ENCODE measurements at places on chromosomes 6 and 20.

- no peak for DNase-seq
Measured at GRCh38 chr6:53446151-53446550, 97.4 kb upstream of the ELOVL5 start.

DNA sequence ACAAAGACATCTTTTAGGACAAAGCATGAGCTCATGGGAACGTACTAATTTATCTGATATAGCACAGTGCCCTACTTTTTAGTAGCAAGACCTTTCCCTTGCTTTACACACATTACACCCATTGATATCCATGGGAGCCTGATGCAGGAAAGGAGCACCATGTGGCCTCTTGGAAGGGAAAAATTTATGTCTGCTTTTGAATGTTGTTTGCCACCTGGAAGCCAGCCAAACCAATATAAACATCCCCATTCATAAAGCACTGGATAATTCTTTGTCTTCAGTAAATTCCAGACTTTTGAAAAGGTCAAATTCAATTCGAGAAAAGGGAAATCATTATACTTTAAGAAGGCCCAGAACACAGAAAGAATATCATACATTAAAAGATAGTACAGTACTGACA, 152.3 kb upstream of the BEND6 start:
- no peak for DNase-seq

GRCh38 chr20:54172856-54173652, 732 bp downstream of the CYP24A1 start:
- DNase-seq: no peak

DNA sequence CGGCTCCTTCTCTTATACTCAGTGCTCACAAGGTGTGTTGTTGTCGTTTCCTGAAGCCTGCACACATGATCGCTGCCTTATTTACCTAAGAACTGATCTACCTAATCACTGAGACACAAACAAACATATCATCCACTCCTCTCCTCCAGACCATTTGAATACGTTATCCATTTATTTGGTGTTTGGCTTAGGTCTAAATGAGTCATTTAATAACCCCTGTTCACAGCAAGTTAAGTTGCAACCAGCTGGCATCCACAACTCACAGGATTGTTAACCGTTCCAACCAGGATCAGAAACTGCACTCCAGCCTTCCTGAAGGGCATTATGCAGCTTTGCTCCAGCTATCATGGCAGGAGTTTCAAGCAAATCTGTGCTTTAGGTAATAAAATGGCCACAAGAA, 511.1 kb upstream of the MAP3K7 start:
- no peak for DNase-seq

GRCh38 chr20:40080041-40080652, 608.9 kb downstream of the MAFB start:
- DNase-seq: no peak

- no peak for DNase-seq
Measured at GRCh38 chr20:31630187-31630790, 7.4 kb upstream of the COX4I2 start.

DNA sequence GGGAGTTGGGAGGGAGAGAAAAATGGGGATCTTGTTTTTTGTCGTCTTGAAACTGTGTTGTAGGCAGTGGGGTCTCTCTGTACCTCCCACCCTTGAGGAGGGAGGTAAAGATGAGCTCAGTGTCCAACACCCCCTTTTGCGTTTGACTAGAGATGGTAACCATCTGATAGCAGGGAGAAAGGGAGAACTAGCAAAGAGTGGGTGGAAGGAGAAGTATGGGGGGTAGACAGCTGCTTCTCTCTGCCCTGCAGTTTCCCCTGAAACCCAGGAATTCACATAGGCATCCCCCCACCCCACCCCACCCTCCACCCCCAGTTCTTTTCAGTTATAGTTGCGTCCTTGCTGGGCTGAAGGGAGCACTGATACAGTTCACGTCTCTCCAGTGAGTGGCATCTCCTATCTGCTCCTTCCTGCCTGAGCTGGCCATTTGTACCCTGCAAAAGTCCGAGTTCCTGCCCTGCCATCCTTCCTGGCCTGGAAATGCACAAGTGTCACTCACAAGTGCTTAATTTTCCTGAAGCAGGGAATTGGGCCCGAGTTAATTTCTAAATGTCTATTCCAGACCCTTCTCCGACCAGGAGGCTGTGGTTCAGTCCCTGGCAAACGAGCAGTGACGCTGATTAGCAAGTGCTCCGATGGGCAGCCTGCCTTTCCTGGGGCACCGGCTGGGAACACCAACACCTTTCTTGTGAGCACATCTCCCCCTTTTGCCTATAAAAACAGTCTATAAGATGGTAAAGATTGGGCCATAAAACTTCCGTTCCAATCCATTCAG, 1.5 kb downstream of the SIRPA start:
- DNase-seq: no peak

GRCh38 chr20:57779401-57780003, 69.7 kb upstream of the PMEPA1 start:
- no peak for DNase-seq

DNA sequence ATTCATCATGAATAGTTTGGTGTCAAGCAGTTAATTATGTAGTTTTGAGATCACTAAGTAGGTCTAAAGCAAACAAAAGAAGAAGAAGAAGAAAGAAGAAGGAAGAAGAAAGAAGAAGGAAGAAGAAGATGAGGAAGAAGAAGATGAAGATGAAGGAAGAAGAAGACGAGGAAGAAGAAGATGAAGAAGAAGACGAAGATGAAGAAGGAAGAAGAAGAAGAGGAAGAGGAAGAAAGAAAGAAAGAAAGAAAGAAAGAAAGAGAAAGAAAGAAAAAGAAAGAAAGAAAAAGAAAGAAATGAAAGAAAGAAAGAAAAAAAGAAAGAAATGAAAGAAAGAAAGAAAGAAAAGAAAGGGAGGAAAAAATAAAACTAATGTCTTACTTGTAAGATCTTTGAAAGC, 9.2 kb downstream of the TMC2 start:
- no peak for DNase-seq

DNA sequence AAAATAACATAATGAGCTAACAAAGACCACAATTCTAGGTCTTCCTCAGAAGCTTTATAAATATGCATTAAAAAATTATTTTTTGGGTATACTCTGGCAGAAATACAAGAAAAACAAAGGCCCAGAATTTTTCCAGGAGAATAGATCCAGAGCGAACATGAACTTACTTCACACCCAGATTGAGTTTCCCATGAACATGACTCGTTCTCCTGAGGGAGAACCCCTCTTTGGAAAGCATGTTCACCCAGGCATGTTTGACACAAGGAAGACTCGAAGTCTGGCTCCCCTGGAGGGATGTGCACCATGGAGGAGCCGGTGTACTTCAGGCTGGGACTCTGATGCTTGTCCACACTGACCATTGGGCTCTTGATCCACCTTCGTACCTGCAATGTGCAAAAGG, 56.1 kb downstream of the SGK1 start:
- DNase-seq: no peak

GRCh38 chr6:127118298-127119101, at the start of gene RSPO3:
Gene RSPO3 (plus strand): TSS chr6:127118671. CDS start chr6:127119193, 522 bp downstream.
- DNase-seq: no peak

DNA sequence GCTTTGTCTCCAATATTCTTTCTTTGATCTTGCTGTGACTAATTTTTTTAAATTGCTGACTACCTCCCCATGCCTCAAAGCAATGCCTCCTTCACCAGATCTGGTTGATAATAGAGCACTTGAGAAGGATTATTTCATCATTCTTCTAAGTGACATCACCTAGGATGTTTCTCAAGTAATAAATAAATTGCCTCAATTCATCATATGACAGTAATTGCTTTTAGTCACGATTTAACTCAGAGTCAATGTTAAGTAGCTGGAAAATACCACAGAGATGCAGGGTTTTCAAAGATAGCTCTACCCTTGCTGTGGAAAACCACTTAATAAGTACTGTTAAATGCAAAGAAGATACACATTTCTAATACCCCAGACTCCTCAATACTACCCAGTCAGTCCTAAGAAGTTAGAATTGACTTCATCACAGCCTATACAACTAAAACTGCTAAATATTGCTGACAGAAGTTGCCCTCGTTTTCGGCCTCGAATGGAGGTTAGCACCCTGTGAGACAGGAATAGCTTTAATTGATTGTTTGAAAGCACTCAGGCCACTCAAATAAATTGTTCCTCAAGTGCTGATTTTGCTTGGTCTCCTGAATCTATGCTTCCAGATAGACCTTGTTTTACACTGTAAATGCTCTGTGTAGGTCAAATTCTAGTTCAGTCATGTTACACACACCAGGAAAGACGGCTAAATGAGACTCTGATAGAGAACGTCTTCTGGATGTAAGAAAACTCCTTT, 640.6 kb upstream of the CHD6 start:
- DNase-seq: no peak

GRCh38 chr6:32692019-32692418, 25.6 kb upstream of the HLA-DQB1 start:
- DNase-seq: no peak

DNA sequence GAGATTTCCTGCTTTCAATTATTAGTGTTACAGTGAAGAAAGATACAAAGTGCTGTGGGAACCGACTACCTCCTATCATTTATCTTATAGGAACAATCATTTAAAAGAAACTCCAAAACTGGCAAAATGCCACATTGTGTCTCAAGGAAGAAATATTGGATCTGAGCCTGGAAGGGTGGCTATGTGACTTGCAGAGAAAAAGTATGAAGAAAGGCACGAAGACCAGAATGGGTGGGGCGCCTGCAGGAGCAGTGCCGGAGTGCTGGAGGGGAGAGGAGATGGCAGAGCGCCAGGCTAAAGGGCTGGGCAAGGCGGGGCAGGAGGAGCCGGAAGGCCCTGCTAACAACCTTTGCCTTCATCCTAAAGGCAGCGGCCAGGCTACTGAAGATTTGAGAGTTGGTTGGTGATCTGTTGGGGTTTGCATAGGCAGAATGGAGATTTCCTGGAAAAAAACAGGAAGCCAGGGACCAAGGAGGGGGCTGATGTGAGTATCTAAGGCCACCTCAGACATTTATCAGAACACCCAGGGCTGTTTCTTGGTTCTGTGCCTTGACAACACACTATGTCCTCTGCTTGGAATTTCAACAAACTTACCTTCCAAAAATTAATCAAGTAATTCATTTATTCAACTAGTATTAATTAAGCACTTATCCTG, 125.6 kb downstream of the MAFB start:
- no peak for DNase-seq

GRCh38 chr6:26199773-26200764, 112.8 kb downstream of the HFE start:
- no peak for DNase-seq
